ENCODE measurements at places on chromosomes 5 and 9.

DNA sequence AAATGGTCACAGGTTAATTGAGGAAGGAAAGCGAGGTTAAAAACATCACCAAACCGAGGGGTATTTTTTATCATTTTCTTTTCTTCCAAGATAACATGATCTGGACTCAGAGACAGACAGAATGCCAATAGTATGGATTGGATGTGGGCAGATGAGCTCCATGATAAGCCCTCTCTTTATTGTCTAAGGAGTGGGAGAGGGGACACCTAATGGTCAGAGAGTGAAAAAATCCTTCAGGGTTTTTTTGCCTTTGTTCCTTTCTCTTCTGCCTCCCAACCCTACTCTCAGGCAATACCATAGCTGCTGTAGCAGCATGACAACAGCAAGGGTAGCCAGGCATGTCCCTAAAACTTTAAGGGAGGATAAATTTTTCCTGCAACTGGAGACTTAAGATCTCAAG is 94.7 kb downstream of the DIRAS2 start:
- no peak for DNase-seq

GRCh38 chr9:98726735-98727134 is 18.0 kb upstream of the GABBR2 start:
- DNase-seq = peak; percentile 47

GRCh38 chr5:26579712-26580111 is 458.7 kb downstream of the CDH9 start:
- no peak for DNase-seq

GRCh38 chr5:127072861-127073846 is at the start of gene C5orf63:
TSS of gene C5orf63 (minus strand) at chr5:127073502. CDS start at chr5:127058995, 14,507 bp downstream.
- DNase-seq = peak; percentile 53

DNA sequence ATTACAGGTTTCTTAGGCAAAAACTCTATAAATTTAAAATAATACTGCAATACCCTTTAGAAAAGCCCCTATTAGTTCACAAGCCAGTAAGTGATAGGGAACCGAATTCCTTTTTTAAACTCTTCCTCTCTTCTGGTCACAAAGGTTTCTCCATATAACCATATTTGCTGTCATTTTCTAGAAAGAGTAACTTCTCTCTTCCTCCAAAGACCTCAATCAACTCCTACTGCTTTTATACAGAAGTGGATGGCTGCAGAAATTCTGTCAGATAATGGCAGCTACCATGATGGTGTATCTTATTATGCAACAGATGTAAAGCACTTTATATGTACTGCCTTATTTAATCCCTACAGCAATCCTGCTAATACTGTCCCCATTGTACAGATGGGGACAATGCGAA is 6.2 kb downstream of the TUT7 start:
- no peak for DNase-seq

- DNase-seq = no peak
Measured at GRCh38 chr5:149781612-149782011, 51.5 kb downstream of the PPARGC1B start.

- peak; percentile 49 for DNase-seq
Measured at GRCh38 chr5:174311531-174312269, 266.2 kb downstream of the NSG2 start.

- peak; percentile 53 for DNase-seq
Measured at GRCh38 chr9:78121488-78121887, 89.9 kb upstream of the GNAQ start.

DNA sequence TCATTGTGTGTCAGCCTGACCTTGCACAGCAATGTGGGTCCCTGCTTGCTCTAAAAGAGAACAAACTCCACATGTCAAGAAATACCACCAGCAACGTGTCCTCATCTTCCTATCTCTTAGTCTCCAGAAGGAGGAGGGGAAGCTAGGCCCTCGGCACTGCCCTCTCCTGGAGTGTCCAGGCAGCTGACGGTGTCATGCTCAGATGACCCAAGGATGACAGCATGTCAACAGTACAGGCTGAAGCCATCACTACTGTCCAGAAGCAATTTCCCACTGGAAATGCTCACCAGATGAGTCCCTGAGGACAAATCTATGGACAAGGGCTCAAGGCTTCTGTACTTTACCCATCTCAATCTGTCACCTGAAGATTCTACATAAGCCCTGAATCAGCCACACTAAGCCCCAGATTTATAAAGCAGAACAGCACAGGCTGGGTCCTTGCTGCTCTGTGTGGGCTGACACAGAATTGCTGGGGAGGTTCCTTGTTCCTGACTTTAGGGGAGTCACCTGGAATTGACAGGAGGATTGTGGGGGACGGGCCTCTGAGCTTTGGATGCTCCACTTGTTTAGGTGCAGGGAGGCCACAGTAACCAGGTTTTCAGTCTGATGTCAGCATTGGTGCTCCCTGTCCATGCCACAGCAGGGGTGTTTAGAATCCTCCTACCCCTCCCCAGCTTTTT is 210.2 kb downstream of the DAB2IP start:
- DNase-seq = no peak

GRCh38 chr5:154401355-154401754 is 44.4 kb upstream of the SAP30L start:
- DNase-seq = no peak

- DNase-seq = no peak
Measured at GRCh38 chr9:37715991-37716505, 37.6 kb upstream of the TRMT10B start.

DNA sequence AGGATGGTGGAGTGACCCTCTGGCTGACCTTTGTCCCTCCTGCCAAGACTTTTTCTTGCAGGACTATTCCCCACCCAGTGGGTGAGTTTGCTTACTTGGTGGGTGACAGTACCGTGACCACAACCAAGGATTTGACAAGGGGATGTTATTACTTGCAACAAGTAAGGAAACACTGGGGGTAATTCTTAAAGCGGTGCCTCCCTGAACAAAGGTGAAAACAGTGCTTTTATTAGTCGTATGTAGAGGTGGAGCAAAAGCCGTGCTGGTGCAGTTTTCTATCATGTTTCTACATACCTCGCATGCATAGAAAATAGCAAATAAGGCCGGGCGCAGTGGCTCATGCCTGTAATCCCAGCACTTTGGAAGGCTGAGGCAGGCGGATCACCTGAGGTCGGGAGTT is 41.0 kb upstream of the KDM4C start:
- DNase-seq = no peak

- DNase-seq = no peak
Measured at GRCh38 chr5:118520771-118521415, 467.5 kb downstream of the DTWD2 start.

- no peak for DNase-seq
Measured at GRCh38 chr9:131721076-131721475, 18.8 kb downstream of the RAPGEF1 start.

- DNase-seq = peak; percentile 86
Measured at GRCh38 chr9:114611516-114612271, 603 bp downstream of the TMEM268 start.

GRCh38 chr5:179526978-179527377 is 23.4 kb upstream of the RUFY1 start:
- no peak for DNase-seq

DNA sequence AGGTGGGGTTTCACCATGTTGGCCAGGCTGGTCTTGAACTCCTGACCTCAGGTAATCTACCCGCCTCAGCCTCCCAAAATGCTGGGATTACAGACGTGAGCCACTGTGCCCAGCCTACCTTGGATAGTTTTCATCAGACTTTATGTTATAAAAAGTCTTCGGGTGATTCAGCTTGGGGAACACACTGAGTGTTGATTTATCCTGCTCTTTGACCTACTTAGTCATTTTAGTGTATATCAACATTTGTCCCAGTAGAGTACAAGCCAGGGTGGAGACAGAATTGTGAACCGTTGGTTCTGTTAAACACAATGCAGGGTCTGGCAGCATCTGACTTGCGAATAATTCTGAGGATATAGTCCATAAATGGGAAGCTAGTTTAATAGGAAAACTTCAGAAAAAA is 39.7 kb downstream of the NFX1 start:
- DNase-seq = peak; percentile 68

- DNase-seq = no peak
Measured at GRCh38 chr5:144598451-144599068, 427.9 kb downstream of the KCTD16 start.

DNA sequence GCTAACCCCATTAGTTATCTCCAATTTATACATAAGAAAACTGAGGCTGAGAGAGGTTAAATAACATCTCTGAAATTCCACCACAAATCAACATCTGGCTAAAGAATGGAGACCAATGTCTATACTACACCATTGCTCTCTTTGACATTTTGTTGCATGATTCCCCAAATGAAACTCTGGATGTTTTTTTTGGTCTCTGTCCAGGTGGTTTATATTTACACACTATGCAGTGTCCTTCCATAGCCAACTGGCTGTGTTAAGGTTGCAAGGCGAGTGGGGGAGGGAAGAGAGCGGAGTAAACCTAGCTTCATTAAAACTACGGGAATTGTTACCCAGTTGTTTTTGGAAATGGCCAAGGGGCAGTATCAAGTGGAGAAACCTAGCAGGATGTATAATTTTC is 67.2 kb downstream of the KIF4B start:
- DNase-seq = no peak

DNA sequence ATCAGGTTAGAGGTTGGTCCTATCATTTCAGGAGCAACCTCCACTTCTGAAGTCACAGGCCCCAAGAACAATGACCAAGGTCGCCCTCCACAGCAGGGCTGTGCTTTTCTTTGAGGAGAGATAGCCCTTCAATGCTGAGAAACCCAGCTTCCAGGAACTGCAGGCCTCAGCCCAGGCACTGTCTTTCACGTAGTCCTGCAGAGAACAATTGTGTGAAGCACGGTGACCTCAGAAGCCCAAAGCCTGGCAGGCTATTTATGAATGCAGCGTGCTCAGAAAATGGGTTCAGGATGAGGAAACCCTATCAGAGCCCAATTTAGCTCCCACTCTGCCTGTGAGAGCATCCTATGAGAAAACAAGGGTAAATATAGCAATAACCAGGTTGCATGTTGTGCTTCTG is 388.3 kb downstream of the PLK2 start:
- no peak for DNase-seq

- no peak for DNase-seq
Measured at GRCh38 chr9:87010626-87011025, 63.3 kb upstream of the GAS1 start.

- DNase-seq = peak; percentile 8
Measured at GRCh38 chr5:32612134-32612888, 27.0 kb downstream of the SUB1 start.

DNA sequence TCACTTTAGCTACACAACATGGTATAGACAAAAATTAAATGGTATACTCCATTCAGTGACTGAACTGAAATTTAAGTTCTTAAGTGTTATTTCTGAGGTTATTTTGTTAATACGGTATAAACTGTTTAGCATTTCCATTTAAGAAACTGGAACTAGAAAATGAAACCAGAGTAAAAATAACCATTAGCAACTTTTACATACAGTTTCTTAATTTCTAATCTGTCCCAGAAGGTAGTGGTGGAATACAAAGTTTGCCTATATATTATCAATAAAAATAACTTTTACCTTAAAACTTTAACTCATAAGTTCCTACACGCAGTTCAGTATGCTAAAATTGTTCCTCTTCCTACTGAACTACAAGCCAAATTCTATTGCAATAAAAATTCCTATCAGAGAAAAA is 10.3 kb downstream of the GOLPH3 start:
- DNase-seq = no peak

DNA sequence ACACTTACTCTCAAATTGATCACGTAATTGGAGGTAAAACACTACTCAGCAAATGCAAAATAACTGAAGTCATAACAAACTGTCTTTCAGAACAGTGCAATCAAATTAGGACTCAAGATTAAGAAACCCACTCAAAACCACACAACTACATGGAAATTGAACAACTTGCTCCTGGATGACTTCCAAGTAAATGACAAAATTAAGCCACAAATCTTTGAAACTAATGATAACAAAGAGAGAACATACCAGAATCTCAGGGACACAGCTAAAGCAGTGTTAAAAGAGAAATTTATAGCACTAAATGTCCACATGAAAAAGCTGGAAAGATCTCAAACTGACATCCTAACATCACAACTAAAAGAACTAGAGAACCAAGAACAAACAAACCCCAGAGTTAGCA is 540.5 kb upstream of the CDH18 start:
- DNase-seq = no peak

- DNase-seq = no peak
Measured at GRCh38 chr9:13380903-13381302, 101.4 kb upstream of the MPDZ start.

DNA sequence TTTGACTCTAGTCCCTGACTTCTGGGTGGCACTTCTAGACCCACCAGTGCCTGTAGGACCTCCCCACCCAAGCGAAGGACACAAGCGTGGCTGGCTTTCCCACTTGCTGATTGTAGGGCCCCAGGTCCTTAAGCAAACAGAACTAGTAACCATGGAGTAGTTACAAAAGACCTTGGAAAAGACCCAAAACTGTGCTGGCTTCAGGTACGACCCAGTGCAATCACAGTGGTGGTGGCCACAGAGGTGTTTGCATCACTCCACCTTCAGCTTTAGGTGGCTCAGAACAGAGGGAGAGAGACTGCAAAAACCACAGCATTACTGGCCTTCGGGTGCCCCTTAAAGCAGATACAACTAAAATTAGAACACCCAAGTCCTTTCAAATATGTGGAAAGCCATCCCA is 52.9 kb downstream of the SLCO4C1 start:
- no peak for DNase-seq

DNA sequence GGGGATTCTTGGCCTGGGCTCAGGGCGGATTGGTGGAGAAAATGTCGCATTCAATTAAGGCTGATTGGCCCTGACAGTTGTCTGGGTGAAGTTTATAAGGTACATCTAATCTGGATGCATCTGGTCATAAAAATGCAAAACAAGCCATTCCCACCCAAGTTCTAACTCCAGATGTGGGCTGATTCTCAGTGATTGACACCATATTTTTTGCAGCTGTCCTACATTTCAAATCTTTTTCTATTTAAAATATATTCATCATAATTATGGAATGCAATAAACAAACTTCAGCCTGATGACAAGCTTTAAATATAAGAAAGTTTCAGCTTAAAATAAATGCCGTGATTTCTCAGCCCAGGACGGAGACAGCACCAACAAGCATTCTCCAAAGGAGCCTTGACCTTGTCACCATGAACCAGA is 146.4 kb upstream of the SMIM23 start:
- DNase-seq = no peak

GRCh38 chr5:126066836-126067235 is 356.4 kb upstream of the GRAMD2B start:
- peak; percentile 32 for DNase-seq

All from umbilical cord (tissue), 2 donors.